Stimulated activated CD4-positive, alpha-beta T cell treated with anti-CD3 and anti-CD28 coated beads, Interleukin-1b, Interleukin-23, amount 100 ng/mL, for 24 hours (primary cell): ENCODE measurements at places on chromosomes 5 and 9.

GRCh38 chr9:131899296-131900228, 159.7 kb upstream of the RAPGEF1 start:
- no peak for DNase-seq

DNA sequence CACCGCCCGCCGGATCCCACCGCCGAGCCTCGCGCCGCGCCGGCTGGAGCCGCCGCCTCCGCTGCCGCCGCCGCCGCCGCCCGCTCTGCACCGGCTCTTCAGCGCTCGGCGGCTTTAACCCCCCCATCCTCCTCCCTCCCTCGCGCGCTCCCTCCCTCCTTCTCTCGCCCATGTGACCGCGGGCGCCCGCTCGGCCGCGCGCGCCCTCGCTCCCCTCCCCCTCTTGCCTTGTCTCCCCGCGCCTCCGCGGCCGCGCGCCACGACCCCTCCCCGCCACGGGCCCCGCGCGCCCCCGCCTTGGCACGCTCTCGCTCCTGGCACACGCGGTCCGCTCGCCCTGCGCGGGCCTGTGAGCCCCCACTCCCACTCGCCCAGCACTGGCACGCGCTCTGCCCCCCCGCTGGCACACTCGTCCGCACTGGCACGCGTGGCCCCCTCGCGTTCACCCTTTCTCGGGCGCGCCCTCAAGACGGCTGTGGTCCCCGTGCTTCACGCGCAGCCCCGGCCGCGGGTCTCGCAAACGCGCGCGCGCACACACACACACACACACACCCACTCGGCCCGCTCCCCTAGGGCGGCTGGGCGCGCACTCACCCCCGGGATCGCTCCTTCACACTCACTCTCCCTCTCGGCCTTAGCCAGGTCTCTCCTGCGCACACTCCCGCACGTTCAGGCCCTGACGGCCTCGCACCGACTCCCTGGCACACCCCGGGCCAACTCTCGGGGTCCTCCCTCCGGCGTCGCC, at the start of gene CNTFR:
TSS of gene CNTFR (minus strand) at position 89 of the 745 bp plus-strand sequence. CDS start 20,743 bp downstream, outside the sequence.
- no peak for DNase-seq

- DNase-seq = no peak
Observed at GRCh38 chr9:87537625-87538024, 40.0 kb downstream of the DAPK1 start.

- no peak for DNase-seq
Observed at GRCh38 chr5:112063191-112063590, 306.2 kb upstream of the NREP start.

DNA sequence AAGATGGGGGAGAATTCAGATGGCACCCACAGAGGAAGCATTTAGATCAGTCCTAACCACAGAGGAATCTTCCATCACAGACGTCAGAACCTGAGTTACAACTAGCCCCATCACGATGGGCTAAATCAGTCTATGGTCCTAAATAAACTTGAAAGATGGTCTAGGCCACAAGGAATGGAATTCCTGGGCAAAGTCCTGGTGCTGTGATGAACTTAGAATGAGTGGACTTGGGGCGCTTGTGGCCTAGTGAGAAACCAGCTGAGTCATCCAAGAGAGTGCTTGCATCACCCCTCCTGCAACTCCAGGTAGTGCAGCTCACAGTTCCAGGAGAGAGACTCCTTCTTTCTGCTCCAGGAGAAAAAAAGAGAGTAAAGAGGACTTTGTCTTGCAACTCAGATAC, 722.9 kb upstream of the RGMB start:
- no peak for DNase-seq

GRCh38 chr9:83622433-83622938, 457 bp upstream of the IDNK start:
- DNase-seq = no peak

DNA sequence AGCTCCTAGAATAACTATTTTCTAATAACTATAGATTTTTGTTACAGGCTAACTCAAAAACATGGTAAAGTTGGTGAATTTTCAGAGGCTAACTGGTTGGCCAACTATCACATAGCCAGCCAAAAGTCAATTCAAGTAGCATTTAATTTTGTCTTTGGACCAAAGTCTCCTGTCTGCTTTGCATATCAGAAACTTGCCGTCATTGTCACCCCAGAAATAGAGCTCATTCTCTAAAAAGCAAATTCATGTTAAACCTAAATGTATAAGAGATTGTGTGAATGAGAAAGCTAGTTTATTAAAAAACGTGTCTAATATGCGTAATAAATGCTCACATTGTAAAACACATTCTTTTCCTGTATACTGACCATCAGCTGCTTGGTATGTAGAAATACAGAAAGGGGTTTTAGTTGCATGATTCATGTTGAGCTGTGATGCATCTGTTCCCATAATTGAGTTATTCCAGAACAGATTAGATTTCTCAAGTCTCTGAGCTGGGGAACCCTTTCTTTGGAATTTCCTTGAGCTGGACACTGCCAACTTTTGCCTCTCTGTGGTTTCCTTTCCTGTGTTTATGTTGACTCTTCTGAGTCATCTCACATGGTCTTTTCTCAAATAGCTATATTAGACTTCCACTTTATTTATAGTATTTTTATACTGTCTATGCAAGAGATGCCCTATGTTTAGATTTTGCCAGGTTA, 7.3 kb downstream of the SRFBP1 start:
- DNase-seq = no peak

GRCh38 chr5:94623877-94624276, 5.4 kb downstream of the SLF1 start:
- DNase-seq = no peak
